ENCODE measurements at places on chromosomes 16 and 17.

DNA sequence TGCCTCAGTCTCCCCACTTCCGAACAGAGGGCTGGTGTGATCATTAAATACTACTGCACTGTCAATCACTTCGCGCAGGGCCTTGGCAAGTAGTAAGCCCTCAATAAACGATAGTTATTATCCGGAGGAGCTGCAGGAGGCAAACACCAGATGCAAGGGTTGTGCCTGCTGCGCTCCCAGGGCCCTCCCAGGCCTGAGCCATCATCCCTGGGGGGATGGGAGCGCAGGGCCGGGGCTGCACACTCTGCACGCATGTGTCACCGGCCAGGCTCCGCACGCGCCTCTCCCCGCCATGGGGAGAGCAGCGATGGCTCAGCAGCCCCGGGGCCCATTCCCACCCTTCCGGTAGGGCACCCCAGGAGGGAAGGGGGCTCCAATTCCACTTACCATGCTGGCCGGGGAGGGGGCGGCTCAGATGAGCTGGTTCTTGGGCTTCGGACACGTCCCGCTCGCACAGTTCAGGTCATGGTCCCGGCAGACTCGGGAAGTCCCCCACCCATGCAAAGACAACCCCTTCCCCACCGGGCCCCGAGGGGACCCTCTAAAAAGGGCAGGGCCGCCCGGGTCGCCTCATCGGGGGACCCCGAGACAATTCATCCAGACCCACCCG lies 681 bp downstream of the XPO6 start:
- peak; percentile 89 for ATAC-seq

DNA sequence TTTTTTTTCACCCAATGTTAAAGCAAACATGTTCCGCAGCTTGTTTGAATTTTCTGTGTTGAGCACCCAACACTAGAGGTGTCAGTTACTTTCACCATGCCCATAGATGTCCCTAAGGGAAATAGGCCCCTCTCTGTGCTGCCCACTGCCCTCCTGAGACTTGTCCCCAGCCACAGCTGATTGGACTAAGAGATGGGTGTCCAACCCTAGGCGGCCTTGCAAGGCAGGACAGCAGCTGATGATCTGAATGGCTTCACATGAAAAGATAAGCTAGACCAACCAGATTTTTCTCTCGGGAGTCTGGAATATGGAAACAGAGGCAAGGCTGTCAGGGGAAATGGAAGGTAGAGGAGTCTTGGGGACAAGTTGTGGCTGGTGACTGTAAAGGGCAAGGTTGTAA lies 6.1 kb upstream of the CALB2 start:
- ATAC-seq = no peak

DNA sequence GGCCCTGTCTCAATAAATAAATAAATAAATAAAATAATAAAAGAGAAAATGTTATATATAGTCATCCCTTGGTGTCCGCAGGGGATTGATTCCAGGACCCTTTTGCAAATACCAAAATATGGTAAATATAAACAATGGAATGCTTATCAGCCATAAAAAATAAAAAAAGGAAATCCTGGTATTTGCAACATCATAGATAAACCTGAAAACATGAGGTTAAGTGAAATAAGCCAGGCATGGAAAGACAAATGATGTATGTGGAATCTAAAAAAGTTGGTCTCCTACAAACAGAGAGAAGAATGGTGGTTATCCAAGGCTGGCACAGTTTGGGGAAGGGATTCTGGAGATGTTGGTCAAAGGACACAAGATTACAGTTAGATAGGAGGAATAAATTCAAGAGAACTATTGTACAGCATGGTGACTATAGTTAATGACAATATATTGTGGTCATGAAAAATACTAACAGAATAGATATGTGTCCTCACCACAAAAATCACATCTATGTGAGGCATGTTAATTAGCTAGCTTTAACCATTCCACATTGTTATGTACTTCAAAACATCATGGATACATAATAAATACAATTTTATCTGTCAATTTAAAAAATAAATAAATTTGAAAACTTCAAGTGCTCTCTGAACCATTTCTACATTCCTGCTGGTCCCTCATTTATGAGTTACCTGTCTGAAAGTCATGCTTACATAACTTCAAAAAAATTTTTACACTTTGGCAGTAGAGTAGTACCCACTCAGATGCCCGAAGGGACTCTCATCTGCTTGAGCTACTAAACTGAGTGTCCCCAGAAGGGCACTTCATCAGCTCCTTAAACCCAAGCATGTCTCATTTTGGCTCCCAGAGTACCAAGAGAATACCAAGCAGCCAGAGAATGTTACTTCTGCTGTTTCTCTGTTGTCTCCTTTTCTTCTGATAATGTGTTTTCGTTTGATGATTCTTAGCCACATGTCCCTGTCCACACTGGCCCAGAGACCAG lies 26.6 kb downstream of the N4BP1 start:
- peak; percentile 89 for ATAC-seq

DNA sequence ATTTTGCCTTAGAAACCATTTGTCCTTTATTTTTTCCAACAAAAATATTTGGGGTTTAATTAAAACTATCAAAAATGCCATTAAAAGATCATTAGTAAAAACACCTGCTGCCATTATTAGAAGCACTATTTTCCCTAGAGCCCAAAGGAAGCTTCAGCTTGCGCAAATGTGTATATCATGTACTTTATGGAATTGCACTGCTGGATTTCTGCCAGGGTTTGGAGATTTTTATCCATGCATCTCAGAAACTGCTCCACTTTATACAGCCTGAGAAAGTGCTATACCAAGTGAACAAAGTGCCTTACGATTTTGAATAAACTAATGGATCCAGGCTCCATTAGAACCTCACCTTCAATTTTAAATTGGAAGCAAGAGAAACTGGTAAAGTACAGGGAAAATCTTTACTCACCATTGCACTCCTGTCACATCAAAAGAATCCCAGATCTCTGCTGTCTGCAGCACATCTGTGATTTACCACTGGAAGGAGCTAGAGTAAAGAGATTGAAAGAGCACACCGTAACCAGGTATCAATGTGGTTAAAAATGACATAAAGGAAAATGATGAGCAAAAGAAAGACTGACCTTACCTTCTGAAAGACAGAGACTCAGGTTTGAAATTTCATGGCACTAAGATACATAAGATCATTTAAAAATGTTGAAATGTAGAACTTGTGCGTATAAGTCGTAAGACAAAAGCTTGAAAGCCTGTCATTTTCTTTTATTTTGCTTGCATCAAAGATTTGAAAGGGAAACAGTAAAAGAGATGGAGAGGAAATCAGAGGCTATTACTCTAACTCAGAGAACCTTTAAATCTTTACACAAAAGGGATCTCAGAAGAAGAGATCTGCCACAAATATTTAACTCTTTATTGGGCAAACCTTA lies 678.1 kb upstream of the GOT2 start:
- no peak for ATAC-seq

DNA sequence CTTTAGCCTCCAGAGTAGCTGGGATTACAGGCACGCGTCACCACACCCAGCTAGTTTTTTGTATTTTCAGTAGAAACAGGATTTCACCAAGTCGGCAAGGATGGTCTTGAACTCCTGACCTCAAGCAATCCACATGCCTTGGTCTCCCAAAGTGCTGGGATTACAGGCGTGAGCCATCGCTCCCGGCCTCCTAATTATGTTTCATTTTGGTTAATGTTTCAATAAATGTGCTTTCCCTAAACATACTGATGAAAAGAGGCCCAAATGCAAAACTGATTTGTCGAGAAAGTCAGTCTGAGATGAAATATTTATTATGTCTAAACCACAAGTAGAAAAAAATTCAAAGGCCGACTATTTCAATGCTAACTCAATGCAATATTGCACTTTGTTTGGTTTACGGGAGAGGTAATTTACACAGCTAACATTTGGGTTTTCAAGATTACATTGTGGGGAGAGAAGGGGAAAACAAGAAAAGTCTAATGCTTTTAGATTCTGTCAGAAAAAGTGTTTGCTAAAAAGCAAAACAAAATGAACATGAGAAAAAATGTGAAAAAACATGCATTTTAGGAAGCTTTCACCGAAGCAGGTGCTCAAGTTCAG lies 9.8 kb downstream of the STAT3 start:
- no peak for ATAC-seq

DNA sequence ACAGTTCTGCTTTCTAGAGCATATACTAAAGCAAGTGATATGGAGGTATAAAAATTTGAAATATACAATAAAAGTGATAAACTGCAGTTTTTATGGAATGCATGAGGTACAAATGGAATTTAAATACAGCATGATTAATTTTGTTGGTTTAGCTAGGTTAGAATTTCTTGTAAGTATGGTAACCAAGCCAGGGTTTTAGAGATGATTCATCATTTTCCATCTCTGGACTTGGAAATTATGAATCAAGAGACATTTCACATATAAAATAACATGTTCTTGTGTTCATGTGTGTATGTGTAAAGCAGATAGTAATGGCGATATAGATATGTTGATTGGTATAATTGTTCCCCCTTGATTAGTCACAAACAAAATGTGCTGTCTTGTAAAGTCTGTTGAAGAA lies 1219.8 kb downstream of the CDH8 start:
- no peak for ATAC-seq

GRCh38 chr17:82390860-82391435 lies 19.4 kb downstream of the UTS2R start:
- no peak for ATAC-seq

DNA sequence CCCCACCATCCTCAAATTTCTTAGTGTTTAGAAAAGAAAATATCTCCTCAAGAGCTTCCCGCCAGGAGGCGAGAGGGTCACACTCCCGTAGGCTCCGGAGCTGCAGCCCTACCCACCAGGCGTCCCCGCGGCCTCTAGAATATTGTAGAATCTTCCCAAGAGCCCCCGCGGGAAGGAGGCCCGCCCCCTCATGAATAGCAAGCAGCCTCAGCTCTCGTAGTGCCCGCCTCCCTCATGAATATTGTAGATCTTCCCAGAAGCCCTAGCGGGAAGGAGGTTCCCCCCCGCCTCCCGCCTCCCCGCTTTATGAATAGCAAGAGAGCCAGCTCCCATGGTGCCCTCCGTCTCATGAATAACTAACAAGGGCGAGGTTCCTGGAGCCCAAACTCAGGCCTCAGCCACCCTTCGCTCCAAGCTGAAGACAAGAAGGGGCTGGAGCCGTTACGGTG lies at the start of gene FBXO47:
TSS of gene FBXO47 (minus strand) at position 114 of the 449 bp plus-strand sequence. CDS start 4,378 bp downstream, outside the sequence.
- ATAC-seq = no peak

DNA sequence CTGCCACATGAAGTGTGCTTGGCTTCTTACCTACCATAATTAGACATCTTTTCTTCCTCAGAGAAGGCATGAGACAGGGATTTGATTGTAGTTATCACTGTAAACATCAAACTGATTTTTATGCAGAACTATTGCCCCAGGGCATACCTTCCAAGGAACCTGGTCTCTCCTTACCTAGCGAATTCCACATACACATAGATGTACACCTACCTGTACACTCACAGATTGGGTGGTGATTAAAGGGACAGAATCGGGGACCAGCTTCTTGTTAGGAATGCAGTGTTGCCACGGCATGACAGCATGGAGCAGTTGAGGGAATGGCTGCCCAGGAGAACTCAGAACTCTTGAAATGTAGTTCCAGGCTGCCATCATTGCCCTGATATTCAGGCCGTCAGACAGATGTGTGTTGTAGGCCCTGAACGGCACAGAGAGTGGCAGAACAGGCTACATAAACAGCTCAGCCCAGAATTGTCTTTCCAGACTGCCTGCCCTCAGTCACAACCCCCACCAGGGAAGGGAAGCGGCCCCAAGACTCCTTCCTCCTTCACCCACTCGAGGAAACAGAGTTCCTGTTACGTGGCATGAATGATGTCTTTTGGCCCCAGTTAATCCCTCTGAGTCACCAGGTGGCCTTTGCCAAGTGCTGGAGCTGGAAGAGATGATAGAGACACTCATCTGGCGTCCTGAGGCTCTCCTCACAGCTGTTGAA lies 17.8 kb upstream of the NAGLU start:
- ATAC-seq = peak; percentile 36

GRCh38 chr16:58299757-58300349 lies 5.0 kb upstream of the PRSS54 start:
- ATAC-seq = no peak

DNA sequence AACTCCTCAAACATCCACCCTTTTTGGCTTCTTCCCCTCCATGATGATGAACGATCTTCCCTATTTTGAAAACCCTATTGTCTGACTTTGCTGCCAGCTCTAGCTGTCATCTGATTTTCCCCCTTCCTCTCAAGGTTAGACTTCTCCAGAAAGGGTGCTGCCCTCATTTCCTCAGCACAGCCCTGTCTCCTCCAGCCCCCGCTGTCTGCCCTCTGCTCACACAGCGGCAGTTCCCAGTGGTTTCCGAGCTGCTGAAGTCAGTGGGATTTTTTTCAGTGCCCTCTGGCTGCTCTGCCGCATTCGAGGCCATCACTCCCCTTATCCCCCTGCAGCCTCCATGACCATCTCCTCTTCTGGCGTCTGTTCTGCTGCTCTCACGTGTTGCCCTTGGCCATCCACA lies 26.6 kb upstream of the C17orf107 start:
- ATAC-seq = no peak

DNA sequence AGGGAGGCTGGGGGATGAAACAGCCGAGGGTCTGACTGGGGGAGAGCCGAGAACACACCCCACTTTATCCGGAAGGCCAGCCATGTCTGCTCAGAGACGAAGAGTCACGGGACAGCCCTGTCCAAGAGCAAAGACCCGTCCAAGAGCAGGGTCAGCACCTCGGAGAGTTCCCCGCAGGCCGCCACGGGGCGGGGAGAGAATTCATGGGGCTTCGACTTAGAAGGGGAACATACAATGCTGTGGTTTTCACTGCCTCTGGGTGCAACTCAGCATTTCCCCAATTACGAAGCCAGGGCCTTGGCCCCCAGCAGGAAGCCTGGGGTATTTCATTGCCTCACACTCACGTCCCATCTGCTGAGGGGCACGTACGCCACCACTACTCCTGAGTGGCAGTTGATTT lies 59.3 kb downstream of the JPH3 start:
- ATAC-seq = no peak

DNA sequence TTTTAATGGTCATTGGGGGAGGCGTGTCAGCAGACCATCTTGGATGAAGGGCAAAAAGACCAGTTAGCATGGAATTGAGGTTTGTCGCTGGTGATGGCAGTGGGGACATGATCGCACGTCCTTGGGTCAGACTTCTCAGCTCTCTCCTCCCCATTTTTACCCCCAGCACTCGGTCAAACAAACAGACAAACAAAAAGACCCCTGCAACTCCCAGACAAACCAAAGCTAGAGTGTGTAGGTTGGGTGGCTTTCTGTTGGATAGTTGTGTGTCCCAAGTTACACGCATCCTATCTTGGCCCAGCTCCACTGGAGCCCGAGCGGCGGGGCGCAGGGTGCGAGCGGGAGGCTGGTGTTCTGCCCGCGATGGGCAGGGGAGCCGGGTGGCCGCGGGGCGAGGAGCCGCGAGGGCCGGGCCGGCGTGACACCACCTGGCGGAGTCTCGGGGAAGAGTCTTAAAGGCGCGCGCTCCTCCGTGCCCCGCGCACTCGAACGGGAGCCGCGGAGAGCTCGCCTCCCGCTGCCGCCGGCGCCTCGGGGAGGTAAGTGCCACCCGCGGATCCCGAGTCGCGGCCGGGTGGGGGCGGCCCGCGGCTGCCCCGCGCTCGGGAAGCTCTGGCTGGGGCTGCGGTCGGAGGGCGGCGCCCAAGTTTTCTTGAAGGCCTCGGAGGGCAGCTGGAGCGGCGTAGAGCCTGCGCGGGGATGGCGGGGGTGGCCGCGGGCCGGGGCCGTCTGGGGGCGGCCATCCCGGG lies 18.5 kb upstream of the NTN1 start:
- ATAC-seq = peak; percentile 60
